ENCODE measurements at places on chromosomes 16 and 17.

DNA sequence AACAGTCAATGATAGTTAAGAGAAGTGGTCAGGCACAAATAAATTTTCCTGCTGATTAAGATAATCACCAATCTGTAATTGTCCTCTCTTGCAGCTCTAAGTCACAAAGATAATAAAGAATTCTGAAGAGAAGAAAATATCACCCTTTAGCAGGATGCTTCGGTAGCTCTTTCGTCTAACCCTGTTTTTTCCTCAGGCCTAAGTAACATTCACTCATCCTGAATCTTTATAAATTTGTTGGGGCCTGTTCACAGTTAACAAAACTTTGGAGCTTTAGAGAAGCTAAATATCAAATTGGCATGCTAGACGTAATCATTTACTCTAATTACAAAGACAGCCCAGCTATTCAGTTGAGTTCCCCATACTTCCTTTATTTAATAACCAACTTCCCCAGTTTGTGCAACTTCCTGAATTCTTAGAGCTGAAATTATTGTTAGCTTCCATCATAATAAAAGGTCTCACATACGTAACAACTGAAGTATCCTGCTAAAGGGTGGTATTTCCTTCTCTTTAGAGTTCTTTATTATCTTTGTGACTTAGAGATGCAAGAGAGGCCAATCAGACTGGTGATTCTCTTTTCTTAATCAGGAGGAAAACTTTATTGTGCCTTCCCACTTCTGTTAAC, 118.6 kb downstream of the TANGO6 start:
- no peak for DNase-seq

DNA sequence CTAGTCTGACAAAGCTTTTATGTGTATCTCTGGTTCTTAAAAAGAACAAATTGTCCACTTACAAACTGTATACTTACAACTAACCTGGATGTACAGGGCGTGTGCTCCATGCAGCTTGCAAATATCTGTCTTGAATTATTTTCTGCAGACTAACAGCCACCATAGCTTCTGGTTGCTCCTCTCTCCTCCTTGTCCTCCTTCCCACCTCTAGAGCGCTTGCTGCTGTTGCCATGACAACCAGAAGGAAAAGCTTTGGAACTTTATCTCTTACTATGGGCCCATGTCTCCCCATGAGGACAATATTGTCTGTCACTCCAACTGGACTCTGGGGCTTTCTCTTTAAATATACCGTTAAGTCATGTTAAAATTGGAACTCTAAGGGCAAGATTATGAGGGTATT, 71.5 kb upstream of the DHX40 start:
- no peak for DNase-seq

- no peak for DNase-seq
Observed at GRCh38 chr17:43350888-43351361, 47.9 kb upstream of the ARL4D start.

DNA sequence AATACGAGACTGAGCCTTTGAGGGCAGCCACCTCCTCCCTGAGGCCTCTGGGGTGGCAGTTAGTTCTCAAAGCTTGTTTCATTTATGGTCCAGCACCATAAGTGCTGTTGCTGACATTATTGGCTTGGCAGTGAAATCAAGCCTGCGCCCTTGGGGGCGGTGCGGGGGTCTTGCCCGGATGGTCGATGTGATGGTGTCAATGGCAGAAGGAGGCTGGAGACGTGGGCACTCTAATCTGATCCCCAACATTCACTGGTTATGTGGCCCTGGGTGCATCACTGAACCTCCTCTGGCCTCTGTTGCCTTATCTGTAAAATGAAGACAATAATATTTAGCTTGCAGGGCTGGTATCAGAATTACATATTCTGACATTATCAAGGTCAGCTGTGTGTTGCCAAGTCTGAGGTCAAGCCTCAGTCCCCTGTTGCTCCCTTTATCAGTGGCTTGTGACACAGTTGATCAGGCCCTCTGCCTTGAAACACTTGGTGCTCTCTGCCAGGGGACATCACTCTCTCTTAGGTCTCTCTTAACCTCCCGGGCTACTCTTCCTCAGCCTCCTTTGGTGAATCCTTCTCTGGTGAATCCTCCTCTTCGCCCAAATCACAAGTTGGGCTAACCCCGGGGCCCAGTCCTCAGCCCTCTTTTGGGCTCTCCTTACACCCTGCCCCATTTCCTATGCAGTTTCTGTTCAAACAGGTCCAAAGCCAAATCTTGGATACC, 11.8 kb upstream of the TMEM220 start:
- no peak for DNase-seq

- DNase-seq: no peak
Observed at GRCh38 chr17:48597778-48598631, 4.4 kb upstream of the HOXB5 start.
